Ammon's horn (tissue), 1 donor: ENCODE measurements at places on chromosomes 2 and 18.
A peak's percentile ranks its signal among the peaks of the same experiment; 100 is the strongest.

DNA sequence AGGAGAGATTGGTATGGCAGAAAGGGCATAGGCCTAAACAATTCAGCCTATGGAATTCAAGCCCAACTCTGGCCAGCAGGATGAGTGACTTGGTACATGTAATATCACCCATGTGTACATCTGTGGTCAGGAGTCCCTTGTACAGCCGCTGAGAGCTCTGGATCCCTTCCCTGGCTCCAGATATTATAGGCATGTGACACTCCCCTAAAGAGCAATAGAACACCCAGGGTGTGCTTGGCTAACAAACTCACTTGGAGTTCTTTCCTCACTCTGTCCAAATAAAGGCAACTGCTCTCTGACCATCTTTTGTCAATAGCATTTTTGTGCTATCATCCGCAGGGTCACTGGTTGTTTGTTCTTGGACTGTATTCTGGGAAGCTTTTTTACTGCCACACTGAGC, 197.4 kb upstream of the NCKAP5 start:
- DNase-seq = peak; percentile 35

DNA sequence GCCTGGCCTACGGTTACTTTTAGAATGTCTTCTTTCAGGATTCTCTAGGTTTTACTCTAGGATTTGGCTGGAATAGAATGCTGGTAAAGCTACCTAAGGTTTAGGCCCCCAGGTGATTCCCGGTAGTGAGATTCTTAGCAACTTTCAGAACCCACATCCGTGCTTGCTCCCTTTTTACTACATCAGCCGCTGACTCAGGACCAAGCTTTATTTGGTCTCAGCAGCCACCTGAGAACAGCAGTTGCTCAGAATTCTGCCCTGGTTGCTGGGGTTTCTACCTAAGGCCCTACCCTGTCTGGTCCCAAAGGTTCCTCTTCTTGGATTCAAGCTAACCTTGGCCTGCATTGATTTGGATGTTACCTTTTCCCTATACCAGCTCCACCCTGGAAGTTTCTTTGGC, 36.1 kb upstream of the NDUFV2 start:
- DNase-seq = no peak

DNA sequence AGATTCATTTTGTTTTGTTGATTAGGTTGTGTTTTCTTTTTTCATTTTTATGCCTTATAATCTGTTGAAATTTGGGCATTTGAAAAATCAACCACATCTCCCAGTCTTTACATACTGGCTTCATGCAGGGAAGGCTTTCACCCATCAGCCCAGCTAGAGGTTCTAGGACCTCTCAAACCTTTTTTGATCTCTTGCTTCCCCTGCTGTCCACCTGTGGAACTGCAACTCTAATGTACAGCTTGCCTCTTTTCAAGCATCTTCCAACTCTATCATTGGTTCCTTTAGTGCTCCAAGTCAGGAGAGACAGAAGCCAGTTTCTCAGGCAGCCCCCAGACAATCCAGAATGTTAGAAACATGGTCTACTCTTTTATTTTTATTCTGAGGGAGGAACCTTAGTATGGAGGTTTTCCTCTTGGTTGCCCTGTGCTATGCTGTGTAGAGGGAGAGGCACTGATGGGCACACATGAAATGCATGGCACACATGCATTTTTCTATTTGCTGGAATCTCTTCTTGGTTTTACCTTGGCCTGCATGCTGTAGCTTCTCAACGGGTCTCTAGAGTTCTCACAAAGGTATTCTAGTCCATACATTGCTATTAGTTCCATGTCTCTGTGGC, 107.2 kb upstream of the L3MBTL4 start:
- DNase-seq = no peak

- no peak for DNase-seq
Observed at GRCh38 chr18:69689121-69689759, 258.4 kb downstream of the CD226 start.
